ENCODE measurements at places on chromosomes 11 and 22.

GRCh38 chr22:43011079-43011478, 3.9 kb downstream of the PACSIN2 start:
- DNase-seq: no peak

- peak; percentile 64 for DNase-seq
Measured at GRCh38 chr11:73295241-73295995, 12.7 kb upstream of the ARHGEF17 start.

DNA sequence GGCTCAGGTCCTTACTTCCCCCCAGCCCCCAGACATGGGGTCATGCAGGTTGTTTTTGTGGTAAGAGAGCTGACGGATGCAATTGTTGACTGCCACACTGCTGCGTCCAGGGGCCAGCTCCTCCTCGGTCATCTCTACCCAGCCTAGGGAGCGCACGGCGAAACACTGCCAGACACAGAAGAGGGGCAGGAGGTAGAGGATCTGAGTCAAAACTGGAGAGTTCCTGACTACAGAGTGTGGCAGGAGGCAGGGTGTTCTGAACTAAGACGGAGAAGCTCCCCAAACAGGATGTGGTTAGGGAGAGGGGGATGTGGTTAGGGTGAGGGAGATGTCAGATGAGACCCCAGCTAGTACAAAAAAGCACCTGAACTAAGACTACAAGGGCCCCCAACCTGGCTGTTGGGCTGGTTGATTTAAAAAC, 12.3 kb downstream of the SMPD1 start:
- DNase-seq: no peak

DNA sequence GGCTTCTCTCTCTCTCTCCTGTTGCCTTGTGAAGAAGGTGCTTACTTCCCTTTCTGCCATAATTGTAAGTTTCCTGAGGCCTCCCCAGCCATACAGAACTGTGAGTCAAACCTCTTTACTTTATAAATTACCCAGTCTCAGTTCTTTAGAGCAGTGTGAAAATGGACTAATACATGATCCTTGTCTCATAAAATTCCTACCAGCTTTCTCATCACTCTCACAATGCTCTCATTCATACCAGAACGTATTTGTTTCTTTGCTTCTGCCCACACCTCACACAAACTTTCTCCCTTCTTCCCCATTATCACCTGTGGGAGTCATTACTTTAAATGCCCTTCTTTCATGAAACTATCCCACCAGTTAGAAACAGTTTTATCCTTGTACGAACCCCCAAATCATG, 62.7 kb upstream of the ARHGAP42 start:
- DNase-seq: no peak

GRCh38 chr11:106446955-106447354, 369.5 kb downstream of the AASDHPPT start:
- no peak for DNase-seq

DNA sequence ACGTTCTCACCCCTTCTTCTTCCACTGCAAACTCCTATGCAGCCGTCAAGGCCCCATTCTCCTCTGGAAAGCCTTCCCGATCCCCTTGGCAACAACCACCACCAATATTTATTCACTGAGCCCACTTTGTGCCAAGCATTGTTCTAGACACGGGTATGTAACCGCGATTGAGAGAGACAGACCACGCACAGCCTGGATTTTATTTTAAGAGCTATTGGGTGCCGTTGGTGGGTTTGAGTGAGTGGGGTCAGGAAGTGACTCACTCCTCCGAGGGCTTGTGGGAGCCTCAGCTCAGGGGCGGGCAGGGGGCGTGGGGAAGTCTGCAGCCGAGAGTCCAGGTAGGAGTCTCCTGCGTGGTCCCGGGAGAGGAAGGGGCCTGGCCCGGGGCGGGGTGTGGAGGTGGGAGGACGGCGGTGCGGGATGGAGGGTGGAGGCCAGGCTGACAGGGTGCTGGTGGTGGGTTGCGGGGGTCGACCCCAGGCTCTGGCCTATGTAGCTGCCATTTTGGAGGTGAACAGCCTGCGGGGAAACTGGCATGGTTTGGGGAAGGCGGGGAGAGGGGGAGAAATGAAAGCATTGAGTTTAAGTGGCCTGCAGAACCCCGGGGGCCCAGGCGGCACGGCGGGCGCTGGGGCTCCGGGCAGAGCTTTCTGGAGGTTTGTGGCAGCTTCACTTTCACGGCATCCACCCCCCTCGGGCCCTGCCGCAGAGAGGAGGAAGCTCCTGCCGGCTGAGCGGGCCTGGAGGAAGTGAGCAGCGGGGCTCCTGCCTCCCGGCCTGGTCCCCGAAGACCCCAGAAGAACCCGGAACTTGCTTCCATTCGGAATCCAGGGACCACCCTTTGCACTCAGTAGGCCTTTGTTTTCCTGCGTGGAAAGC, 547 bp downstream of the PARVG start:
- DNase-seq: no peak

DNA sequence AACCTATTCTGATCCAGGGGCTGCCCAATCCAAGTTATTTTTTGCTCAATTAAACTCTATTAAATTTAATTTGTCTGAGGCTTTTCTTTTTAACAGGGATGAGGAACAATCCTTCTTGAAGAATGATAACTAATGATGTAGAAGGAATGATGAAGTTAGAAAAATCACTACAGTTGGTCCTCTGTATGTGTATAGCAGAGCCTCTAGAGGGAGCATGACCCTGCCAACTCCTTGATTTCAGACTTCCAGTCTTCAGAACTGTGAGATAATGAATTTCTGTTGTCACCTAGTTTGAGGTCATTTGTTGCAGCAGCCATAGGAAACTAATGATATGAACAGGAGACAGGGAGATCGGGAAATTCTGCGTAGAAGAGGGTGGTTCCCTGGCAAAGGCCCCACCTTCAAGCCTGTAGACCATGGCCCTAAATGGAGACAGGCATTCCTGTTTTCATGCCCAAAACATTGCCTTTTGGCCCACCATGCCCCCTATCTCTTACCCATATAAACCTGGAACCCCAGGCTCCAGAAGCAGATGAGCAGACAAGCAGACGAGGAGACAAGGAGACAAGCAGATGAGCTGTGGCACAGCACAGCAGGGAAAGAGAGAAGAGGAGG, 7.7 kb upstream of the QSER1 start:
- DNase-seq: no peak

DNA sequence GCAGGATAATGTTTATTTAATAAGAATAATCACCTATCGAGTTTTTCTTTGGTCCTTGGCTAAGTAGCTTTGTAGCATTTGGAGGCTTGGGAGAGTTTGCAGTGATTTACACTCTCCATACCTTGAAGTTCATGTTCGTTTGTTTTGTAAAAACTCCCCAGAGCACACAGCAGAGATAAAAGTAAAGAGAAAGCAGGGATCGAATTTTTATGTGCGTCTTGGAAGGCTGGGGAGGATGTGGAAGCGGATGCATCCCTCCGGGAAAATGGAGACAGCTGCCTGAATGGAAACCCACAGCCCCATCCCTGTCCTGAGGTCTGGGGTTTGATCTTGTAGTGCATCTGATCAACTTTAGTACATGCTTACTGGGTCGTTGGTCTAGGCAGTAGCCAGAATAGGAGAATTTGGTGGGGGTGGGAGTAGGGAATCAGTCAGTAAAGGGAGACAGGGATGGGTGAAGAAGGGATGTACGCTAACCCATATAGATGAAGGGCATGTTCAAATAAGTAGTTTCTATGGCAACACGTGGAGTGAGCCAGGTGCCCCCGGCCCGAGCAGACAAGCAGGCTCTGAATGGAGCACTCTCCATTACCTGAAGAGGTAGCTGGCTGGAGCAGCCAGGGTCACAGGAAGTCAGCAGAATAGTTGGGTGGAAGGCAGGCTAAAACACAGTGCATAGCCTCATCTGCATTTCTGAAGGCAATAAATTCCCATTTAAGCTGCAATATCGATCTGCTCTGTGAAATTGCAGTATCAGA, 147.8 kb downstream of the COMMD9 start:
- DNase-seq: no peak

DNA sequence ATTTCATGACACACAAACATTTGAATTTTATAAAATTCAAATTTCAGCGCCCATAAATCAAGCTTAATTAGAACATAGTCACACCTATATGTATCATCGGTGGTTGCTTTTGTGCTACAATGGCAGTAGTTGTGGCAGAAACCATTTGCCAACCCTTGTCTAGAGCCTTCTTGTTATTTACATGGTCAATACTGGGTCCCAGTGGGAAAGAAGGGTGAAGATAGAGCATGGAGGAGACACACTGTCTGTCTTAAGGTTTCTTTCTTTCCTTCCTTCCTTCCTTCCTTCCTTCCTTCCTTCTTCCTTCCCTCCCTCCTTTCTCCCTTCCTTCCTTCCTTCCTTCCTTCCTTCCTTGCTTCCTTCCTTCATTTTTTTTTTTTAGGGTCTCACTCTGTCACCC, 3.7 kb downstream of the OR6Q1 start:
- DNase-seq: no peak

- DNase-seq: no peak
Measured at GRCh38 chr11:95503047-95503446, 272.0 kb upstream of the SESN3 start.

- no peak for DNase-seq
Measured at GRCh38 chr11:71491940-71492339, 35.1 kb upstream of the KRTAP5-7 start.

DNA sequence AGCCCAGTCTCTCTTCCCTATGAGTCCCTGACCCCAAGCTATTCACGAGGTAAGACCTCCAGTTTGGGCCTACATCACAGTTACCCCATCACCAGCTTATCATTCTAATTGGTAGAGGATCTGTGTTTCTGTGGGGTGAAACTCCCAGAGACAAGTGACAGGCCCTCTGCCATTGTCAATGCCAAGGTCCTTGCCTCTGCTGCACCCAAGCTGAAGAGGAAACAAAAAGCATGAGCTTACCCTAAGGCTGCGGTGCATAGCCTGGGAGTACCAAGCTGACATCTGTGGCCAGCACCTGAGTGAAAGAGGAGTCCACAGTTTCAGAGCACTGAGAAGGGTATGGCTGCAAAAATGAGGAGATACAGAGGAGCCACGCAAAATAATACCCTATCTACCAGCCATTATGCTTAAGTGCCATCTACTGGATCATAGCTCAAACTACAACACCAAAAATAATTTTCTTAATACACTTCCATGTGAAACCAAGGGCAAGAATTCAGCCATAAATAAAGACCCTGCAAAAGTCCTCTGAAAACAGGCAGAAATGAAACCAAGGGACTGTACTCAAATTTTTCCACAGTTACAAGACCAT, 62.3 kb upstream of the ANO5 start:
- peak; percentile 6 for DNase-seq

DNA sequence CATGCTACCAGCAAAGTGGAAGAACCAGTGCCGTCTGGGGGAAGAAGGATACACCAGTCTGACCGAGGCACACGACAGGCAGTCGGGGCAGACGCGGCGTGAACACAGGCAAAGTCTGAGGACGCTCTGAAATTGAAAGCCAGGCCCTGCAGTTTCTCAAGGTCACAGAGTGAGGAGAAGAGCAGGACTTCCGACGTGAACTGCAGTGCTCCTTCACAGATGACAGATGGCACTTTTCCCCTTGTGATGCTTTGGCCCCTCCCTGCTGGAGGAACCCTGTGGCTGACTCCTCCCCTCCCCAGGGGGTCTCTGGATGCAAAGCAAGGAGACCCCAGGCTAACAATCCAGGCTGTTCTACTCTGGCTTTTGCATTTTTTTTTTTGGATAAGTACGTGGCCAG, 19.6 kb upstream of the JAM3 start:
- no peak for DNase-seq

Measured in frontal cortex (tissue), 4 donors.